ENCODE measurements at places on chromosomes 5 and 9.

- no peak for DNase-seq
These were observed 613.7 kb downstream of the PRELID2 start for GRCh38 chr5:145221416-145221815.

GRCh38 chr9:93874242-93874641, 80.9 kb downstream of the BARX1 start:
- DNase-seq = no peak

DNA sequence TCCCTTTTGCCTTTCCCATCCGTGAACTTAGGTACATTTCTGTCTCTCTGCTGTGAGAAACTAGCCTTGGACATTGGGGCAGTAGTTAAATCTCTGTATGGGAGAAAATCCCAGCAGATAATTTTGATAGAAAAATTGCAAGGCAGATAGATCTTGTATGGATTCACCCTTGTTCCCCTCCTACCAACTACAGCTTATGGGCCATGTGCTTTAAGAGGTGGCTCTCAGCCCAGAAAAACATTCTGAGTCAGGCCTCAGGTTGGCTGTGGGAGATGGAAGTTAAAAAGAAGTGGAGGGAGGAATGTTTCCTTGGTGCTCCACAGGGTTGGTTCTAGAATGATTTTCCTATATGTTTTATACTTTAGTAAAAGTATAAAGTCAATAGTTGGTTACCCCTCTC, 1.4 kb upstream of the KDM3B start:
- DNase-seq = no peak

DNA sequence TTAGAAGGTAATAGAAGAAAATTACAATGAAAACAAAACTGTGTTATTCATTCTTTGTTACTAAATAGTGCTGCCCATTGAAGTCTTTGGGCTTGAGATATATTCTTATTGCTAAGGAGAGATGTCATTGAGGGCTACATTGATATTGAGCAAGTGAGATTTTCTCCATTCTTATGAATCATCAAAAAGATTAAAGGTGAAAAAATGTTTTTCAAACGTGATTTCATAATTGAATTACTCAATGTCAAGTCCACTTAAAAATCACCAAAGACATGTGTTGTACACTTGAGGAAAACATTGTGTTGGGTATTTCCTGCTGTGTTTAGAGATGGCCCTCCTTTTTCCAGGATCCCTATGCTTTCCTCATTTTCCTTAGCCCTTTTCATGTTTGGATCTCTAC, 448.1 kb downstream of the NFIB start:
- DNase-seq = no peak

Data from NCI-H69 (cell line).